Activated CD4-positive, alpha-beta T cell treated with anti-CD3 and anti-CD28 coated beads, Interleukin-2, amount 50 U/mL, for 4 hours (primary cell): ENCODE measurements at places on chromosomes 7 and 10.

DNA sequence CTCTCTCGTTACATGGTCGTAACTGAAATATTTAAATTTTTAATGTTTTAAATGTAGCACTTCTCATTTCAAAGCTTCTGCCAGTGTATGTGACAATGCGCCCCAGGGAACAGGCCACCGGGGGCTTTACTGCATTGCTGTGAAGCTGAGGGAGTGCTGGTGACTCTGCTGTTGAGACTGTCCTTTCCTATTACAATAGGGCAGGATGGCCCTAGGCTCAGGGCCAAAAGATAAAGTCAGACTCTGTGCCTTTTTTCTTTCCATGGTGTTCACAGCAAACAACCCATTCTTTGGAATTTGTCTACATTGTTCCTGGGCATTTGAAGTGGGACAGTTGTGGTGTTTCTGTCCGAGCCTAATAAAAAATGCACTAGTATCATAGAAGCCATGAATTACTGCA is 107.3 kb downstream of the GALNT11 start:
- no peak for DNase-seq

DNA sequence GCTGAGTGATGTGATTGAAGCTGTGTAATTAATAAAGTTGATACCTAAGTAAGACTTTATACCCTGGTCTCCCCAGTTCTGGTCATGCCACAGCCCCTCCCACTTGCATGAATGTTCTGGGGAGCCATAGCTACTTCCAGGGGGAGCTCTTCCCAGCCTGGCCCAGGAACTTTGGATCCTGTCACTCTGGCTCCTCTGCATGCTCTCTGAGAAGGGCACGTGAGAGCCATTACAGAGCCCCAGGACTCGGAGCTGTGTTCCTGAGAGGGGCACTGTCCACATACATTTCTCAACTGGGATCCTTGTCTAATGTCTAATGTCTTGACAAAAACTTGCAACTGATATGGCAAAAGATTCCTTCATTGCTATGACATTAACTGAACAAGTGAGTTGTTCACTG is 173.9 kb upstream of the NPY start:
- DNase-seq = no peak

DNA sequence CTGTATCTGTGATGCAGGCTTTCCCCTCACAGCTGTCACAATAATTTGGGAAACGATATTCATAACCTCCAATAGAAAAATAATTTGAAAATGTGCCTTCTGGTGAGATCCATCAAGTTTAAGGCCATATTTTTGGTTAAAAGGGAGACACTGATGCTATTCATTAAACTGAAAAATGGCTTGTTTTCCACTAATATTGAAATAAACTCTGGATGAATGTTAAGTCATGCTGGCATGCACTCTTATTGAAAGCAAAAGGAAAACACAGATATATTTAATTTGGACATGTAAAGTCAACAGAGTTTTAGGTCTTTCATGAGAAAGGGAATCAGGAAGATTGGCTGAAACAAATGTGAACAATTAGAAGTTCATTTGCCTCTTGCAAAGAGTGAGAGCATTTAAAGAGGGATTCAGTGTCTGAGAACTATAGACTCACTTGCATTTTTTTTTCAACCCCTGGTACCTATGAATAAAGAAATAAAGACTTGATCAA is 879.2 kb downstream of the LRMDA start:
- DNase-seq = no peak

DNA sequence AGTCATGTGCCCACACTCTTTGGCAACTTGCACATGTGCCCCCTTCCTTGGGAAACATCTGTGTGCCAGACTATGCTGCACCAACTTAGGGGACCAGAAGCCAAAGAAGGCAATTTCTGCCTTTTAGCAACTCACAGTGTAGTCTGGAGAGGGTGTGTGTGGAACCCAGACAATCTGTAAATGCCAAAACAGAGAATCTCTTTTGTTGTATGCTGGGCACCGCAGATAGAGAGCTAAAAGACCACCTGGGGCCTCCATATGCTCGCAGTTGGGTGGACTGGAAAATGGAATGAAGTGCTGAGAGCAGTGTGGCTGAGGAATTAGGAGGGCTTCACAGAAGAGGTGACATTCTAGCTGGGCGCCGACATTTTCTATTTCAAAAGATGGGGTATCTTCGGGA is 26.4 kb downstream of the UBTD1 start:
- DNase-seq = no peak

- no peak for DNase-seq
These were observed 590.2 kb downstream of the MAGI2 start for GRCh38 chr7:78863281-78863680.

DNA sequence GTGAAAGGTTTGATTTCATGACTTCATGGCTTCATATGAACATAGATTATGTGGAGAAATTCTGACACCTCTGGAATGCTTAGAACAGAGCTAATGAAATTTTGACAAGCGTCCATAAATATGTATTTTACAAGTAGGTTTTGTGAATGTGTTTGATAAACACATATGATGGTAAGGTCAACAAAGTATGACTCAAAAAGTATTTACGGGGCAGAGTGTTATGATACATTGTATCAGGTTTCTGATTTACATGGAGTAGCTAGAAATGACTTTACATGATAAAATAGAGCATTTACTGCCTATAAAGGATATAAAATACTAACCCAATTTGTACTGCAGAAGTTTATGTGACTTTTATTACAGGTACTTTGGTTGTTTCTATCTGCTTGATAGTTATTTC is 206.3 kb downstream of the MDFIC start:
- no peak for DNase-seq

- no peak for DNase-seq
These were observed 1.2 kb downstream of the MICALL2 start for GRCh38 chr7:1457949-1458682.
